ENCODE measurements at places on chromosomes 3 and 15. TPM values are rescaled to one million over a fixed set of nuclear protein-coding genes. Genes with fewer than 3 reads are reported as not detected.

ISLR gene
- total RNA-seq: 250 TPM

PLA2G4B gene
- 3.3 TPM for total RNA-seq

SLITRK3 gene
- not detected for total RNA-seq

PDIA3 gene
- 75.4 TPM for total RNA-seq

DNA sequence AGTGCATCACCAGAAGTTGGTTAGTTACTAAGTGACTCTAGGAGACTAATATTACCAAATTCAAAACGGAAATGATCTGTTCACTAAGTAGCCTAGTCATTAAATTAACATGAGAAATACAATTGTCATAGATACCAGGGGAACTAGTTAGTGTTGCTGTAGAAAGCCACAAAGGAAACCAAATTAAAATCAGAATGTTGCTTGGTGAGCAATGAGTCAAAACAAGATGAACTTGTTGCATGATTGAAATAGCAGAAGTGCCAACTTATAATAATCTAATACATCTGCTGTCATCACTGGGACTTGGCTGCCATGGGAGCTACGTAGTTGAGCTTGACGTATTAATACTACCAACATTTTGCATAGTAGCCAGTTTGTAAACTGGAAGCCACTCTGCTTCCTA lies 458.1 kb downstream of the DIPK2A start:
- H3K4me1 ChIP-seq: no peaks in the 10 kb centered on the region
- no peak overlapping the region for H3K27ac ChIP-seq
- no peaks in the 10 kb centered on the region for H3K36me3 ChIP-seq

- H3K36me3 ChIP-seq: no peaks in the 10 kb centered on the region
- no peaks in the 10 kb centered on the region for H3K27me3 ChIP-seq
- H3K27ac ChIP-seq: no peak overlapping the region
- H3K4me1 ChIP-seq: no peaks in the 10 kb centered on the region
- no peak for DNase-seq
Observed at GRCh38 chr15:100803171-100803440, 76.5 kb upstream of the ALDH1A3 start.

GRCh38 chr15:84878504-84878903 lies 6.0 kb upstream of the SLC28A1 start:
- H3K36me3 ChIP-seq: no peaks in the 10 kb centered on the region
- no peak overlapping the region for H3K4me3 ChIP-seq
- H3K4me1 ChIP-seq: no peaks in the 10 kb centered on the region

DNA sequence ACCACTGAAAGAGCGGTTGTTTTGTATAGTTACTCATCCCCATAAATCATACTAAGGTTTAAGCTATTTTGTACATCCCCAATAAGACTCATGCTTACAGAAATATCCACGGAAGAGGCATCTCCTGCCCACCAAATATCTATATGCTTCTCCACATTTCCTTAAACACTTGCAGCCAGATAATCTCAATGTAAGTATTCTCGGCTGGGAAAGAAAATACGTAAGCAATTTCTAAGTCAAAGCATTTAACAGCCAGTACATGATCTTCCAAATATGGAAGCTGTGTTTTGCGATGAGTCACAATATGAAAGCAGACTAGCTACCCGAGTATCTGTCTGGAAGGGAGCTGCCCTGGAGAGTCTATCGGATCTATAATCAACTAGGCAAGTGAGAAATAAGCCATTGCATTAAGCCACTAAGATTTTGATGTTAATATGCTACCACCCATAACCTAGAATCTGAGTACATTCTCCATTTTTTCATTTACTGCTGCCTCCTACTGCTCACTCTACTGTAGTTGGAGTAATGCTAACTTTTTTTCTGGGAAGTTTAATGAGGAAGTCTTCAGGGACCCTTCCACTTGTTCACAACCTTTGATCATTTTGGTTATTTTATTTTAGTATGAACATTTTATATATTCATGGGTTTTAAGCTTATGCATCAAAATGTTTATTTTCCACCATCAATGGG lies 26.9 kb upstream of the ZMAT3 start:
- no peaks in the 10 kb centered on the region for H3K36me3 ChIP-seq
- no peak for DNase-seq
- no peaks in the 10 kb centered on the region for H3K27me3 ChIP-seq
- H3K4me1 ChIP-seq: no peaks in the 10 kb centered on the region
- no peak overlapping the region for H3K4me3 ChIP-seq

DNA sequence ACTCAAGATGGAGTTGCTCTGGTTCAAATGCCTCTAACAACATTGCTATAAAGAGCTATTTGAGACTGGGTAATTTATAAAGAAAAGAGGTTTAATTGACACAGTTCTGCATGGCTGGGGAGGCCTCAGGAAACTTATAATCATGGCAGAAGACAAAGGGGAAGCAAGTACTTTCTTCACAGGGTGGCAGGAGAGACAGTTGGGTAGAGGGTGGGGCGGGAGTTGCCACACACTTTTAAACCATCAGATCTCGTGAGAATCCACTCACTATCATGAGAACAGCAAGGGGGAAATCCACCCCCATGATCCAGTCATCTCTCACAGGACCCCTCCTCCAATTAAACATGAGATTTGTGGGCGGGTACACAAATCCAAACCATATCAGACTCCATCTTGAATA lies 30.7 kb downstream of the MAP2K5 start:
- H3K36me3 ChIP-seq: no peaks in the 10 kb centered on the region
- H3K27me3 ChIP-seq: no peaks in the 10 kb centered on the region
- H3K27ac ChIP-seq: no peak overlapping the region
- DNase-seq: no peak
- no peaks in the 10 kb centered on the region for H3K4me1 ChIP-seq
- no peak overlapping the region for H3K4me3 ChIP-seq

DNA sequence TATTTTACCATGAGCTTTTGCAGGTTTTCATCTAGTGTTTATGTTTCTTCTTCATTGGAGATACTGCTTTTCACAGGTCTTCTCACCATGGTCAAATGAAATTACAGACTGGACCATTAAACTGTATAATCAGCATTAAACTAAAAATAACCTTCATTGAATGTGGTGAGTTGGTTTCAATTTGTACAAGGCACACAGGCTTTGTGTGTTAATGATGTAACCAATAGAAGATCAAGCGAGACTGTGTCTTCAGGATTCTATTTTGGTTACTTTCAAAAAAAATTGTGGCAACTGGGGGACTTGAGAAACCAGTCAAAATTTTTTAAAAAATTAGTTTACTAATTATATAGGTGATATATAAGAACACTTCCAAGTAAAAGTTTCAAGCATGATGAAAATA lies 54.3 kb upstream of the GCSAM start:
- no peaks in the 10 kb centered on the region for H3K4me1 ChIP-seq
- H3K27ac ChIP-seq: no peak overlapping the region
- H3K4me3 ChIP-seq: no peak overlapping the region
- no peaks in the 10 kb centered on the region for H3K36me3 ChIP-seq
- H3K27me3 ChIP-seq: no peaks in the 10 kb centered on the region

GRCh38 chr3:173009410-173009809 lies 131.6 kb downstream of the SPATA16 start:
- no peak for DNase-seq
- H3K4me1 ChIP-seq: no peaks in the 10 kb centered on the region
- no peaks in the 10 kb centered on the region for H3K36me3 ChIP-seq
- H3K27me3 ChIP-seq: no peaks in the 10 kb centered on the region

DNA sequence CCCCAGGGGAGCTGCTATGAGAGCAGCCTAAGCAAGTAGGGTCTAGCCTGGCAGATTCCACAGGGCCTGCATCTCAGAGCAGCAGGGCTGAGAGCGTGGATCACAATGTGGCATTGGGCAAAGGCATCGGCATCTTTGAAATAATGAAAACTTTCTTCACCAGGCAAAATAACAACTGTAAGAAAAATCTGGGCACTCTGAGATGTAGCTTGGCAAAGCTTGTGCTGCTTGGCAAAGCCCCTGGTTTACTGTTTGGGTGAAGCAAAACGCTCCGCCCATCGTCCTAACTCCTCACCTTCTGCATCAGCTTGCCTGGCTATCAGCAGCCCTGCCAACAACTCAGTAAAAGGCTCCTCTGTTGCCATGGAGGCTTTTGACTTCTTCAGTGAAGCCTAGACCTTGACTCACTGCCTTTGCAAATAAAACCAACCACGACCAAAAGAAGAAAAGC lies 212.8 kb upstream of the EIF1B start:
- no peaks in the 10 kb centered on the region for H3K27me3 ChIP-seq
- no peak overlapping the region for H3K4me3 ChIP-seq
- H3K36me3 ChIP-seq: no peaks in the 10 kb centered on the region
- no peaks in the 10 kb centered on the region for H3K4me1 ChIP-seq
- no peak overlapping the region for H3K27ac ChIP-seq

- no peaks in the 10 kb centered on the region for H3K27me3 ChIP-seq
- no peaks in the 10 kb centered on the region for H3K36me3 ChIP-seq
- H3K4me1 ChIP-seq: no peaks in the 10 kb centered on the region
- no peak overlapping the region for H3K27ac ChIP-seq
- no peak overlapping the region for H3K4me3 ChIP-seq
- DNase-seq: no peak
Observed at GRCh38 chr3:17995769-17996168, 253.3 kb upstream of the TBC1D5 start.

GRCh38 chr3:24168977-24169376 lies 223.9 kb downstream of the NR1D2 start:
- H3K27ac ChIP-seq: no peak overlapping the region
- no peaks in the 10 kb centered on the region for H3K27me3 ChIP-seq
- H3K4me1 ChIP-seq: no peaks in the 10 kb centered on the region
- DNase-seq: no peak

DNA sequence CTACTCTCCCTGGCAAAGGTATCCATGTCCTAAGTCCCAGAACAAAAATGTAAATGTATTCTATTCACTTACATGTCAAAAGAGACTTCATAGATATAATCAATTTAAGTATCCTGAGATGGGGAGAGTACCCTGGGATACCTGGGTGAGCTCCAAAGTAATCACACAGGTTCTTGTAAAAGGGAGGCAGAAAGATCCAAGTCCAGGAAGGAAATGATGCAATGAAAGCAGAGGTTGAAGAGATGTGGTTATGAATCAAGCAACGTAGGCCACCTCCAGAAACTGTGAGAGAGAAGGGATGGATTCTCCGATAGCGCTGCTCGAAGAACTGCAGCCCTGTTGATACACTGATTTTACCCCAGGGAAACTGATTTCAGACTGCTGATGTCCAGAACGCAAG lies 93.9 kb upstream of the VGLL3 start:
- no peaks in the 10 kb centered on the region for H3K27me3 ChIP-seq
- DNase-seq: no peak
- H3K4me1 ChIP-seq: peaks cover 6% of the 10 kb centered on the region
- H3K36me3 ChIP-seq: no peaks in the 10 kb centered on the region
- no peak overlapping the region for H3K4me3 ChIP-seq
